ENCODE measurements at places on chromosomes 12 and 14.

GRCh38 chr14:60637479-60638315 is 11.6 kb downstream of the SIX1 start:
- DNase-seq, result no peak

- peak; percentile 37 for DNase-seq
Observed at GRCh38 chr14:76930549-76930948, 98.0 kb downstream of the IRF2BPL start.

DNA sequence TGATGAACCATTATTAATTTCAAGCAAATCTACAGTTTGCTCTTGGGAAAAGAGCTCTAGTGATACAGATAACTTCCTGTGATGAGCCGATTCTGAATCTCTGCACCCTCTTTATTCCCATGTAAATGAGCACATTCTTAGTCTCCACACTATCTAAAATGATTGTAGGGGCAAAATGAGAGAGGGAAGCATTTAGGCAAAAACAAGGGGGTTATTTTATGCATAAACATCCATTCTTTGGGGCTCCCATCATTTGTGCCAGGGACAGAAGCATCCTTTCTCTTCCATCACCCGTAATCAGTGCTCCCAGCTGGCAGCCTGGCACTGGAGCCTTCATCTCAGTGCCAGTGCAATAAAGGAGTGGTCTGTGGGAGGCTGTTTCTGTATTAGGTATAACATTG is 1.7 kb upstream of the GPD1 start:
- no peak for DNase-seq

- DNase-seq, result no peak
Observed at GRCh38 chr12:85029456-85029855, 6.6 kb downstream of the TSPAN19 start.

DNA sequence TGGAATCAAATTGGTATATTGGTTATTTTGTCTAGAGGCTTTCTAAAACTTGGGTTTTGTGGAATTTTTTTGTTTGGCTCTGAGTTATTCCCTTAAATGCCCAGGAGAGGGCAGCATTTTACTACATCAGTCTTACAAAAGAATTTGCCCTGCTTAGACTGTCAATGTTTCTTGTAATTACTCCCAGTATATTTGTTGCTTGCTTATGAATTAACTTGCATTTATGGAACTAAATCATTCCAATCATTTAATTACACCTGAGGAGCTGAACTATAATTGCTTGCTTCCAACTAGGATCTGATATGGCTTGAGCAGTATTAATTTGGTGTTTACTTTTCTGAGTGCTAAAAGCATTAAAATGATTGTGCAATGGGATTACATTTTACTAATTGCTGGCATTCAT is 48.7 kb downstream of the MIPOL1 start:
- no peak for DNase-seq

DNA sequence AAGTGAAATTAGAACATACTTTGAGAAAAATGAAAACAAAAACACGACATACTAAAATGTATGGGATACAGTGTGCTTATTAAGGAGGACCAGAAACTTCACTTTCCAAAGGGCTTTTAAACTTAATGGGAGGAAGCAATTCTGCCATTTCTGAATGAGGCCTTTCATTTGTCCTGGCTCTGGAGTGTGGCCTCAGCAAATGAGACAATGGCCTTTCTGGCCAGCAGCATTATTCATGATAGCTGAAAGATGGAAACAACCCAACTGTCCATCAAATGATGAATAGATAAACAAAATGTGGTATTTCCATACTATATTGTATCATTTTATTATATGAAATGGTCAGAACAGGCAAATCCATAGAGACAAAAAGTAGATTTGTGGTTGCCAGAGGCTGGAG is 338.6 kb downstream of the CEP128 start:
- no peak for DNase-seq

GRCh38 chr14:55782166-55782565 is 202.2 kb downstream of the KTN1 start:
- DNase-seq, result no peak

DNA sequence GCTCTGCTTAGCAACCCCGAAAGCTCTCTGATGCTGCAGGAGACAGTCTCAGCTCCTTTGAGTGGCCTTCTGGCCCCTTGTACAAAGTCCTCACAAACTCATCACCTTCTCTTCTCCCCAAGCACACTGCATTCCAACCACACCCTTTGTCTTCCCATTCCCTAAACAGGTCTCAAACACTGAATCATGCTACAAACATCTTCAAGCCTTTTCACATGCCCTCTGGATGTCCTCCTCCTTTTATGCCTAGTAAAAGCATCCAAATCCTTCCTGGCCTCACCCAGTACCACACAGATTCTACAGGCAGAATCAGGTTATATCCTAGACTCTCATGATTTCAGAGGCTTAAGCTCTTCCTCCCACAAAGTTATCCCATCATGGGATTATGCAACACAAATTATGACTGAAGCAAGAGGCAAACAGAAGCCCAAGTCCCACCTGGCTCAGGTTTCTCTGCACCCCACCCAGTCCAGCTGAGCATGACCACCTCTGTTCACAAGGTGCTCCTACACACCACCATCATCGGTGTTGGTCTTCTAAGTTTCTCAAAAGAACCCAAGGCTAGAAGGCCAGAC is 61.4 kb upstream of the PCED1B start:
- DNase-seq, result no peak

- no peak for DNase-seq
Observed at GRCh38 chr12:97109441-97109840, 202.4 kb downstream of the NEDD1 start.

DNA sequence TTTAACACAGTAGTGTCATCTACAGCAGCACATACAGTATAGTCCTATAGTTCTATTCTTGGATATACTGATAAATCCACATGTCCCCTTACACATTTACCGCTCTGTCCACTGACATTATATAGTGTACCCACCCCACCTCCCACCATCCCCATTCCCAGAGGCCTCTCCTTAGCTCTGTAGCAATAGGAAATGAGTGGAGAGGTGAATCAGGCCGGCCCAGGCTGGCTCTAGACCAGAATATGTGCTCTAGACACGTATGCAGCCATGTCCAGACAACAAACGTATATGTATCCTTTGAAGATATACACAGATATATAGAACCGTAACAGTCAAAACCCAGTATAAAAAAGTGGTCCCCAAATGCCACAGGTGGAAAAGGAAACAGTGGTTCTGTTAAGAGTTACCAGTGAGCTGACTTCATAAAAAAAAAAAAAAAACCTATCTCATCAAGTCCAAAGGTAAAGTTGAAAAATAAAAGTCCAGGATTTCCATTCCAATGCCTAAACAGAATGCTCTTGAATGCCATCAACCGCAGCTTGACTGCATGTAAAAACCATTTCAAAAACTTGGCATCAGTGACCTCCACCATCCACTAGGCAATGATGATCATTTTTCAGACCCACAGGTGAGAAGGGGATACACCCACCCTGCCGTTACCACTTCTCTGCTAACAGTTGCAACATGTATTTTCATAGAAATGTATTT is 16.7 kb downstream of the EGLN3 start:
- DNase-seq, result no peak

- no peak for DNase-seq
Observed at GRCh38 chr12:83793616-83794015, 1106.9 kb downstream of the TMTC2 start.

GRCh38 chr12:99766408-99766807 is 118.9 kb downstream of the GARIN6 start:
- no peak for DNase-seq

DNA sequence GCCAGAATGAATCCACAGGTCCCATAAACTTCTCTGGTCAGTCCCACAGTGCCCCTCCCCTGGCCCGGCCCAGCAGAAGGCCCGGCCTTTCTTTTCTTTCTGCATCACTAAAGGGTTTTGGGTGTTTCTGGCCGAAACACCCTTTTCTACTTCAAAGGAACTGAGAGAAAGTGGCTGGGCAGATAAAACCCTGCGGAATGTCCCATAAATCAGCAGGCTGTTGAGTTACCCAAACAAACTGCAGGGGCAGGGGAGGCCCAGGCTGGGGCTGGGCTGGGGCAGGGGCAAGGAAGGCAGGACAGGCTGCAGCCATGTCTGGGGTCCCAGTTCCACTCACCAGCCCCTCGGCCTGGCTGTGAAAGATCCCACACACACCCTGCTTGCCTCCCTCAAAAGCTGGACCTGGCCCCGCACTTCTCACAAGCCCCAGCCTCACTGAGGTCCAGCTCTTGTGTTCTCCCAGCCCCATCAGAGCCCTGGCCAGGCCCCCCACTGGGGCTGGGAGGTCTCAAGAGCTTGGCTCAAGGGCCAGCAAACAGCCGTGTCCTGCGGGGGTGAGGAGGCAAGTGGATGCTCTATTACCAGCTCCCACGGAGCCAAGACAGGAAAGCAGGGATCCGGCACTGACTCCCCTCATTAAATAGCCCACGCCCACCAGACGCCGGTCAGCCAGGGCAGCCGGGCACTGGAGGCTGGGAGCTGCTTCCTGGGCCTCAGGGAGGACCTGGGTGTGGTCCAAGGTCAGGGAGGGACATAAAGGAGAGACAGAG is 41.9 kb downstream of the CCNK start:
- no peak for DNase-seq

DNA sequence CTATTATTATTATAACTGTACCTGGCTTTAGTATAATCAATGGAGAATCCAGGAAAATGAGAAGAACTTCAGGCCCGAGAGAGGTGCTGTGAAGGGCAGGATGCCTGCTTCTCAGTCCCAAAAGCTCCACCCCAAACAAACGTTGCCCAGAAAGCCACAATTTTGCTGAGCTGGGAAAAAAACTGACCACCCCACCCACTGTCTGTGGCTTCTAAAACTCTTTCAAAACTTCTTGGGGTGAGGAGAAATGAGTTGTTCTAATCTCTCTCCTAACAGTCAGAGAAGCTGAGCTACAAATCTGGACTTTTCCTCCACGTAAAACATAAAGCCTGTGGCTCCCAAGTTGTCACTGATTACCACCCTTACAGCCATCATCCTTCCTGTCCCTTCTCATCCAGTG is 13.4 kb downstream of the VDR start:
- no peak for DNase-seq

DNA sequence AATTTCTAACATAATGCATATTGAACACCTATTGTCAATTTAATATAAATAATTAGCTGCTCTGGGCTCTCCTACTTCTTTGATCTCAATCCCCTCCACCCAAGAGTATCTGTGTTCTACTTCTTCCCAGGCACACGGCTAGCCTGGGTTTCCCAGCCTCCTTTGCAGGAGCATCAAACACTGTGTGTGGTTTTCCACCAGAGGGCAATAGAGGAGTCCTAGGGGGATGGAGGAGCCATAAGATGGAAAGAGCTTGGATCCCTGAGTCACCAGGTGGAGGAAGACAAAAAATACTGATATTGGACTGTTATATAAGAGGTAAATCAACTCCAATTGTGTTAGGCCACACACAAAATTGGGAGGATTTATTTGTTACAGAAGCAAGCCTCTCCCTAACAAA is 333.7 kb downstream of the GLT1D1 start:
- DNase-seq, result no peak

DNA sequence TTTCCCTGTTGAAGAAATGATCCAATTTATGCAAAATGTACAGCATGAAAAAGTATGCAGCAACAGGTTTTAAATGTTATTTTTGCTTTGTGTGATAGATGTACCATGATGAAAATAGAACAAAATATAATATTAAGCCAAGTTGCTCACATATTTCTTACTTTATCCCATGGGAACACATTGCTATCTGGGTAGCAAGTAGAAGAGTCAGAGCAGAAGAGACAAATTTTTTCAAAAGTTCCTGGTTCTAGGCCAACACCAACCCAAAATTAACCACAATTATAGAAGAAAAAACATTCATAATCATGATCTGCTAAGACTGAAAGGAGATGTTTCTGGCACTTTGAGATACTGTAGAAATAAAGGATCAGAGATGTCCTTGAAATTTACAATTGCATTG is 79.9 kb upstream of the SYT10 start:
- DNase-seq, result no peak

- peak; percentile 29 for DNase-seq
Observed at GRCh38 chr12:7042842-7043241, 17.7 kb upstream of the C1S start.

DNA sequence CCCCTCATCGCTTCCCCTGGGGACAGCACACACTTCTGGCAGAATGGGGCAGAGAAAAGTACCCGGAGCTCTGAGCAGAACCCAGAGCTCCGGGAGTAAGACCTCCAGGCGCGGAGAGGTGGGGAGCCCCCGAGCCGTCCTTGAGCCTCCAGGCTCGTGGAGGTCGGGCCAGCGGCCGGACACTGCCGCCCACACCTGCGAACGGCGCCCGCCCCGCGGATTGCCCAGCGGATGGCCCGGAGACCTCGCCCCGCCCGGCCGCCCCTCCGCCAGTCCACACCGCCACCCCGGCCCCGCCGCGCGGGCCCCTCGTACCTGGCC is 344 bp downstream of the SPTLC2 start:
- DNase-seq, result no peak

DNA sequence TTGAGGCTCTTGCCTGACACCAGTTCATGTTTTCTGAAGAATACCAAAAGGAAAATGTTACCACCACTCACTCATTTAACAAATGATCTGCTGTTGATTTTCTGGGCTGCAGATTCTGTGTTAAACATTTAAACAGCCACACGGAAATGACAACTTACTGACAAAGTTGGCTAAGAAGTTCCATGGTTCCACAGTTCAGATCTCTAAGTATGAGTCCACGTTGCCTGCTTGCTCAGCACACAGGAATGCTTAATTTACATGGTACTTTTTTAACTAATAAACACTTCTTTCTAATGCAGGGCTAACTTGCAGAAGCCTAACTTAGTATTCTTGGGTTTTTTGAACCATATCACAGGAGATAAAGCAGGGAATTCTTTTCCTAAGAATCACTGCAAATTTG is 34.7 kb downstream of the PTGER2 start:
- DNase-seq, result no peak

GRCh38 chr12:70619471-70620152 is 17.6 kb downstream of the PTPRB start:
- DNase-seq, result no peak

DNA sequence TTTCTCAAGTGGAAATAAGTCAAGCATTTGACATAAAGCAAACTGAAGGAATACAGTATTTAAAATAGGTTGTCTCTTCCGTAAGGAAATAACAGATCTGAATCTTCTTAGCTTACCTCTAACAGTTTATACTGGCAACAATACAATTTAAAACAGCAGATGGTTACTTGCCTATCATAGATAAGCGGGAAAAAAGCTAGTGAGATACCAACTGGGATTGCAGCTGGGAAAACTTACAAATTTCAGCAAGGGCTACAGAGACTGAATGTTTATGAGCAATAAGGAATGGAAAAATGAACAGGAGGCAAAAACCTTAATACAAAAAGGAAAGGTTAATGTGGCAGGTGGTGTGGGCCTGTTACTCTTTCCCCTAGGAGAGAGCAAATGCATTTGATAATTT is 220.0 kb downstream of the RASSF9 start:
- no peak for DNase-seq

DNA sequence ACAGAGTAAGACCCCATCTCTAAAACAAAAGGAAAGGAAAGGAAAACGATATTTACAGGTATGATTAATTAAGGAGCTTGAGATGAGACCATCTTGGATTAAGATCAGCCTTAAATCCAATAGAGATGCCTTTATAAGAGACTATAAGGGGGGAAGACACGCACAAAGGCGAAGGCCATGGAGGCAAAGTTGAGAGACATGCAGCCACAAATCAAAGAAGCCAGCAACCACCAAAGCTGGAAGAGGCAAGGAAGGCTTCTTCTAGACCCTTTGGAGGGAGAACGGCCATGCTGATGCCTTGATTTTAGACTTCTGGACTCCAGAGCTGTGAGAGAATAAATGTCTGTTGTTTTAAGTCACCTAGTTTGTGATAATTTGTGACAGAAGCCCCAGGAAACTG is 39.6 kb upstream of the MED13L start:
- no peak for DNase-seq

GRCh38 chr14:82500222-82500621 is 966.6 kb upstream of the SEL1L start:
- DNase-seq, result no peak

- no peak for DNase-seq
Observed at GRCh38 chr14:94663538-94663937, 51.3 kb downstream of the SERPINA3 start.

Measured in CD4-positive, alpha-beta T cell treated with Interleukin-1 beta for 1 hour (primary cell).